ENCODE measurements at places on chromosomes 11 and 22. TPM values are rescaled to one million over a fixed set of nuclear protein-coding genes. Genes with fewer than 3 reads are reported as not detected.

The PLA2G3 gene
- total RNA-seq, result not detected

The CARD10 gene
- total RNA-seq, result 34.8 TPM

The BBOX1 gene
- total RNA-seq, result not detected

The MMP8 gene
- not detected for total RNA-seq

The NNMT gene
- total RNA-seq, result 240 TPM

The AMPD3 gene
- 5.0 TPM for total RNA-seq

The EMSY gene
- total RNA-seq, result 8.6 TPM

The CATSPERZ gene
- not detected for total RNA-seq

The KRTAP5-2 gene
- total RNA-seq, result not detected

The RCOR2 gene
- total RNA-seq, result 1.1 TPM

The SNX32 gene
- not detected for total RNA-seq

The TMPRSS6 gene
- not detected for total RNA-seq

The SLC7A4 gene
- total RNA-seq, result not detected

DNA sequence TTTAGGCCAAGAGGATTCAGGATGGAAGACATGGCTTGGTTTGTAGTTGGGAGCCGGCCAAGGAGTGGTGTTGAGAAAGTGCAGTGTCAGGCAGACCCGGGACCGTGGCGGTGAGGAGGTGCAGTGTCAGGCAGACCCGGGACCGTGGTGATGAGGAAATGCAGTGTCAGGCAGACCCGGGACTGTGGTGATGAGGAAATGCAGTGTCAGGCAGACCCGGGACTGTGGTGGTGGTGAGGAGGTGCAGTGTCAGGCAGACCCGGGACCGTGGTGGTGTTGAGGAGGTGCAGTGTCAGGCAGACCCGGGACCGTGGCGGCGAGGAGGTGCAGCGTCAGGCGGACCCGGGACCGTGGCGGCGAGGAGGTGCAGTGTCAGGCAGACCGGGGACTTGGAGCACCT, 59.7 kb downstream of the LRP5 start:
- DNase-seq, result no peak

- DNase-seq, result no peak
Measured at GRCh38 chr22:29190918-29191317, 14.8 kb upstream of the EMID1 start.

DNA sequence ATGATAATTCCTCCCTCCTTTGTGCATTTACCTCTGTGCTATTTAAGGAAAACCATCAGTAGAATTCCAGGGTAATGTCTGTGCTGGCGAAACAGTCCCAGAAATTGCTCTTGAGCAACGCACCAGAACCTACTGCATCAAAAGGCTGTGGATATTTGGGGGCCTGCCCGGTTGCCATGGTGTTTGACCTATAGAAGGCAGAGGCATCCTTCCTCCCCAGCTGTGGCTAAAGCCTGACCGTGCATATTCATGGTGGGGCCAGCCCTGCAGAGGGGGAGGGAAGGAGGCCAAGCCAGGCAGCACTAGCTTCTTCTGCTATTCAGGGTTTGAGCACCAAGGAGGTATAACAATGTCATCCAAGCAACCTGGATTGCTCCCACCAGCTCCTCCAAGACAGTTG, 215.0 kb upstream of the E2F8 start:
- no peak for DNase-seq

GRCh38 chr11:15418921-15419320, 304.2 kb downstream of the INSC start:
- no peak for DNase-seq

GRCh38 chr11:47659276-47659675, 16.9 kb upstream of the MTCH2 start:
- no peak for DNase-seq

- no peak for DNase-seq
Measured at GRCh38 chr11:34488855-34489557, 24.6 kb downstream of the ELF5 start.

DNA sequence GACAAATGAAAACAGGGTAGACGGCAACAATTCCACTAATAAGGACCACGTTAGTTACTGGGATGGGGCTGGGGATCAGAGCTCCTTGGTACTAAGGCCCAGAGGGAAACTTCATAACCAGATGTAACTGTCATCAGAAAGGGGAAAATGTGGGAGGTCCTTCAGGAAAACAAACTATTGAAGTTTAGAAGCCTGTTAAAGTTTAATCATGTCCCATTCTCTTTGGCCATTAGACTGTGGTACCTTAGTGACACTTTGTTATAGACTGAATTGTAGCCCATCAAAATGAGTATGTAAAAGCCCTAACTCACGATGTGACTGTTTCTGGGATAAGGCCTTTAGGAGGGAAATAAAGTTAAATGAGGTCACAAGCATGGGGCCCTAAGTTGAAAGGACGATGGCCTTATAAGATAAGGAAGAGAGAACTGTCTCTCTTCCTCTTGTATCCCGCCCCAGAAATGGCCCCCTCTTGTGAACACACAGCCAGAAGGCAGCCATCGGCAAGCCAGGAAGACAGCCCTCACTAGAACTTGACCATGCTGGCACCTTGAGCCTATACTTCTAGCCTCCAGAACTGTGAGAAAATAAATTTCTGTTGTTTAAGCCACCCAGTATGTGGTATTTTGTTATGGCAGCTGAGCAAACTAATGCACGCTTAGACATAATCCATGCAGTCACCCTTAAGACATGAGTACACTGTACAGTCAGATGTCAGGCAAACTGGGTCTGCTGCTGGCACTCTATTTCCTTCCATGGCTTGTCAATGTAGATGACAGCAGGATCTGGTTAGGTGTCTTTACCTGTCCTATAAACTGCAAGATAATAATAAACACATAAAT, 26.9 kb upstream of the USP47 start:
- DNase-seq, result no peak

- no peak for DNase-seq
Measured at GRCh38 chr22:50583294-50583861, 729 bp upstream of the CHKB start.

- peak; percentile 3 for DNase-seq
Measured at GRCh38 chr11:79493555-79494171, 52.8 kb upstream of the TENM4 start.

- no peak for DNase-seq
Measured at GRCh38 chr11:34052608-34053160, 1.2 kb downstream of the CAPRIN1 start.

- no peak for DNase-seq
Measured at GRCh38 chr11:93512073-93512475, 31.1 kb downstream of the SMCO4 start.

GRCh38 chr11:34356913-34357700, 703 bp downstream of the ABTB2 start:
- DNase-seq, result no peak

GRCh38 chr11:100546714-100547113, 140.4 kb upstream of the ARHGAP42 start:
- DNase-seq, result peak; percentile 29

- DNase-seq, result no peak
Measured at GRCh38 chr11:115463606-115464005, 40.6 kb downstream of the CADM1 start.

- no peak for DNase-seq
Measured at GRCh38 chr11:1938343-1939005, 8.7 kb upstream of the MRPL23 start.

DNA sequence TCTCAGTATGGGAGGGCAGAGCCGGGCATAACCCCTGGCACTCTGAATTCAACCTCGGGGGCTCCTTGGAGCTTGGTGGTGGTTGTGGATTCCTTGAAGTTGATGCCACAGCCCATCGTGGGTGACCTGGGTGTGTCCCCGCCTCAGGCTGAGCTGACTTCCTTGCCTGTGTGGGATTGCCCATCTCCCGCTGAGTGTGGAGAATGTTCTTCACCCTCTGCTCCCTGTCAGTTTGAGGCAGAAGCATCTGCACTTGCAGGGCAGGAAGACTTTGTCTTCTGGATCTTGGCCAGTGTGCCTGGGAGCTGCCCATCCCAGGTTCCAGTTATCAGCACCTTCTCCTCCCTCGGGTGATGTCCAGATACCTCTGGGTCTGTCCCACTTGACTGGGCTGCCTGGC, 25.3 kb downstream of the CD82 start:
- no peak for DNase-seq
